ENCODE measurements at places on chromosomes 16 and 17.

GRCh38 chr16:85662482-85662812 lies 26.3 kb downstream of the GINS2 start:
- DNase-seq = no peak

DNA sequence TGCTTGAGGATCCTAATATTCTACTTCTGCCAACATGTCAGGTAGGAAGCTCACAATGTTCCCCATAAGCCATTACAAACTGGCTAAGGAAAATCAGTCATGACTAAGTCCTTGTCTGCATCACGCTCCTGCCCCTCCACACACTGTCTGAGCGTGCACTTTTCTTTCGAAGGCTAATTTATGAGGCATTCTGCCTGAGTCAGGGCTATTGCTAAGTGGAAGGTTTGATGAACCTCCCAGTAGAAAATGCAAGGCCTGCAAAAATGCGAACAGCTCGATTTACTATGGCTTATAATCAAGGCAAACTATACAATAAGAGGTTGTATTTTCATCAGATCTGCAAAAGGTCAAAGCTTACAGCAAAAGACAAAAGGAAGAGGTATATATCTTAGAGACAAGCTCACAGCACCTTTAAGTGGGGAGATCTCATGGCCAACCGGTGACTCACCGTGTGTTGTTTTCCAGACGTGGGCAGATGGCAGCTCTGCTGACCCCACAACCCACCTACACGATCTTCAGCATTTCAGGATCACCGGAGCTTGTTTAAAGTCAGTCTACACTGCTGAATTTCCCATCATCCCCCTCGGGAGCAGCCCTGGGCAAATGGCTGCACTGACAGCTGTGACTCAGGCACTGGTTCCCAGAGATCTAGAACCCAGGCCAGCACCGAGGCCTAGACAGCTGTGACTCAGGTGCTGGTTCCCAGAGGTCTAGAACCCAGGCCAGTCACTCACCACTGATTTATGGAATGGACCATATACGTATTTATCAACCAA lies 26.1 kb downstream of the MEAK7 start:
- DNase-seq = no peak

GRCh38 chr17:79984877-79985276 lies 50.8 kb downstream of the TBC1D16 start:
- no peak for DNase-seq

DNA sequence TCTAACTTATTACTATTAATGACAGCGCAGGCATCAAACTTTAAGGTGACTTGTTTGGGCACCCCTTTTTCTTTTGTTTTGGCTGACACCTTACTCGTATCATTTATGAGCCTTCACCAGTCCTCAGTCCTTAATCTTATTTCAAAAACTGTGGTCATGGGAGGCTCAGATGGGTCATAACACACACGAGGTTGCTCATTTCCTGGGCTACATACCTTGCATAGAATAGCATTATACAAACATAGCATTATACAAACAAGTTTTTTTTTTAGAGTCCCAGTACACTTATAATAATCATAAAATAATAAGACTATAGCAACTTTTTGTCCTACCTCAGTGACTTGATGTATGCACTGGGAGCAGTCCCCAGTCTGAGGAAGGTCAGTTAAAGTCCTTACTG lies 11.2 kb upstream of the ACSF2 start:
- no peak for DNase-seq

Data from muscle of back (tissue), 13 donors.